CD4-positive, CD25-positive, alpha-beta regulatory T cell (primary cell): ENCODE measurements at places on chromosomes 3 and 15.

DNA sequence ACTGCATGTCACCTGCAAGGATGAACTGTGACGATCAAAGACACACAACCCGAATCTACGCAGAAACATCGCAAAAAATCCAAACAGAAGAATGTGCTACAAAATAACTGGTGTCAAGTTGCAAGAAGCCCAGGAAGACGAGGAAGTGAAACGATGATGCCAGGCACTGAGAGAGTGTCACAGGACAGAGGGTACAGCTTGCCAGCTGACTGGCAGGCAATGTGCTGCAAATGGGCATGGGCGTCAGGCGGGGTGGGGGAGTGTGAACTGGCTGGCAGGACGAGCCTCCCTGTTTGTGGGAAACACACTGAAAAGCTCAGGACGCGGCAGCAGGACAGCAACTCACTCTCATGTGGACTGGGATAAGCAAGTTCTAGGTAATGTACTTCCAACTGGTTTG lies 28.9 kb upstream of the OCA2 start:
- DNase-seq: no peak

DNA sequence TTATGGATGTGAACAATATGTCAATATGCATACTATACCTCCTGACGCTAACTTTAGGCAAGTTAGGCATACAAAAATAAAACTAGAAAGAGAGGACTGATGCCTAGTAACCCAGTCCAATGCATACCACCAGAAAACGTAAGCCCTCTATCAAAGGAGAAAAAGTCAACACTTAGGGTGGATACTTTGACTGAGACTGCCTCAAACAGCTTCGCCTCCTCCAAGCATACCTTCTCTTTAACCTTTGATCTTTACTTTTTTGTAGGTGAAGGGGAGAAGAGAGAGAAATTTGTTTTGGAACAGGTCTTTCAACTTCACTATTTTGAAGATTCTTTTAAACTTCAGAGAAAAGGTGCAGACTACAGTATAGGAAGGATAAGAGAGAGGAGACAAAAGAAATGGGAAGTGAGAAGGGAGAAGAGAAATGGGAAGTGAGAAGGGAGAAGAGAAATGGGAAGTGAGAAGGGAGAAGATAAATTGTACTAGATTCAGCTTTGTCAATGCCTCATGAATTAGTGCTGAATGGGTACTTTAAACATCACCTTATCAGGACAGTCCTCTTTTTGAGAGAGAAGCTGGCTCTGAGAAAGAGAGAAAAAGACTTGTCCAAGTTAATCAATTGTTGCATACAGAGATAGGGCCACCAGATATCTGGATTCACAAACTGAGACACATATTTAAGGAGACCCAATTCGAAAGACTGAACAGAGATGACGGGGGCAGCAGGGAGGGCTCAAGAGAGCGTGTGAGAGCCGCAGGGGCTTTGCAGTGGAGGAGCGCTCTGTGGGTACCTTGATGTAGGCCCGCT lies 1.0 kb downstream of the P3H2 start:
- DNase-seq: no peak

GRCh38 chr3:28940994-28941393 lies 339.9 kb upstream of the RBMS3 start:
- no peak for DNase-seq

GRCh38 chr15:46296002-46296401 lies 661.2 kb downstream of the SQOR start:
- DNase-seq: no peak

DNA sequence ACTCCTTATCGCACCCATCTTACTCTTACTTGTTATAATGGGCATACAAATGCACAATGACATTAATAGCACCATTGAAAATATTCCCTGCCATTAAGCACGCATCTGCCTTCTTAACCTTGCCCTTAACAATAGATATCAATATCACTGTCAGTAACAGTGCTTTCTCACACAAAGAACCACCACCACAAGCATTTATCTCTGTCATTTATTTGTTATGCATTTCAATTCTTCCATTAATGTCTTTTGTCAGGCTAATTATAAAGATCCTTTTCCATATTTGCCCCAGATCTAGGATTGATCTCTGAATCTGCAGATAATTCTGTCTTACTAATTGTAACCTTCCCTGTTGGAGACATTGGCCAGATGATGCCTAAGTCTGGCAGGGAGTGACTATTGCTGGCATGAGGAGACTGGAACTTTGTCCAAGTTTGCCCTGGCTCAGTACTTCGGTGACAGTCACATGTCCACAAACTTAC lies 419.6 kb upstream of the TGFBR2 start:
- no peak for DNase-seq

DNA sequence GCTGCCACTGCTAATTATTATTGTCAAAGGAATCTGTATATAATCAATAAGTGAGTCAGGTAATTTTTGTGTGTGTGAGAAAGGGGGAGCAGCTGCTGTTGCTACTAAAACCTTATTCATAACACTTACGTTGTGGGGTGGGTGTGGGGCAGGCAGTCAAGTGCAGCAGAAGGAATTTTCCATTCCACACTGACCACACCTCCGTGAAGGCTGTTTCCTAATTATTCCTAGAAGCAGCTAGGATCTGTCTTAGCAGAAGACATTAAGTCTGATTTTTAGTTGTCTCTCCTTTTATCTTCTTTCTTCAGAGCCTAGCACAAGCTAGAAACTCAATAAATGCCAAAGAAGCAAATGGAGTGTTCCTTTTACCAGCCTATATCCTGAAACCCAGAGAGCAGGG lies 4.0 kb upstream of the U2SURP start:
- DNase-seq: no peak

GRCh38 chr3:70973558-70973957 lies 610.0 kb downstream of the FOXP1 start:
- DNase-seq: no peak

- no peak for DNase-seq
Measured at GRCh38 chr3:15171096-15171495, 35.0 kb upstream of the CAPN7 start.

DNA sequence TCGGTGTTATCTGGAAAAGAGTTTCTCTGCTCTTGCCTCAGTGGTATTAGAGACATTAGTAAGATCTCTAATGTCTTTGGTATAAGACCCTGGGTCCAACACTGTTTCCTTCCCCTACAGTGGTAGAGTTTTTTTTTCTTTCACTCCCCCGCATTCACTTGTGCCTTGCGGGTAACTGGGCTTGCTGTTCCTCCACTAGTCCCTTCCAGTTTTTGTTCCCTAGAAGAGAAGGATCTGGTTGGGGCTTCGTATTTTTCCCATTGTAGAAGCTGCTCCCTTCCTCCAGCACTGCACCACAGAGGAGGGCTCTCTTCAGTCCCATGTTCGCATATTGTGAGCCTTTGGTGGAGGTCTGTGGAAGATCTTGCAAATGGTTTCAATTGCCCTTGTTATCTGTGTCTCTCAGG lies 13.7 kb downstream of the CTDSPL2 start:
- DNase-seq: no peak

DNA sequence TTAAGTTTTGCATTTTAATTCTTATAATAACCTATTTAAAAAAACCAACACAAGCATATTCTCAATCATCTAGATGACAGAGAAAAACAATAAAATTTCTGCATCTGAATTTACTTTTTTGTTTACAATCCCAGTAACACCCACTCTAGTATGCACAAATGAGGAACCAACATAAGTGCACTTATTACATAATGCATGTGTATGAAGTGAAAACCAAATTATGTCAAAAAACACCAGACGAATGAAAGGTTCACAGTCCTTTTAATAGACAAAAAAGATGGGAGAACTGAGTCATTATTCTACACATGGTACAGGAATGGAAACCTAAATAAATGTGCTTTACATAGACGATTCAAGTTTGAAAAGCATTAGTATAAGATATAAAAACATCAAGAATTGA lies 91.7 kb downstream of the NR1I2 start:
- no peak for DNase-seq

DNA sequence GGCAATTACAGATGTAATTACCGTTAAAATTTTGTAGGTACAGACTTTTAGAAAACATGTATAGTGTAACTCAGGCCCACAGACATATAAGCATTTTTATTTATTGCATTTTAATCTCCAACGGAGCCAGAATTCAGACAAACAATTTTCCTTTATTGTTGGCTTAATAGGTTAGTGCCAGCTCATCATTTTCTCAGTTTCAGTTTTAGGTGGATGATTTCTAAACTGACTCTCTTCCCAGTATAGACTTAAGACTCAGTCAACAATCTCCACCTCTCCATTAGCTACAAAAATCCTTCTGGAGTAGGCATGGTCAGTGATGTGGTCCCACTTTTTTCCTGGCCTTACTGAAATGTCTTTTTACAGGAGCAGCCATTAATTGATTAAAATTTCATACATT lies 994.6 kb downstream of the TBL1XR1 start:
- DNase-seq: no peak

- DNase-seq: no peak
Measured at GRCh38 chr3:67723863-67724262, 69.5 kb upstream of the SUCLG2 start.
